ENCODE measurements at places on chromosomes 5 and 9.
A peak's percentile ranks its signal among the peaks of the same experiment; 100 is the strongest.

DNA sequence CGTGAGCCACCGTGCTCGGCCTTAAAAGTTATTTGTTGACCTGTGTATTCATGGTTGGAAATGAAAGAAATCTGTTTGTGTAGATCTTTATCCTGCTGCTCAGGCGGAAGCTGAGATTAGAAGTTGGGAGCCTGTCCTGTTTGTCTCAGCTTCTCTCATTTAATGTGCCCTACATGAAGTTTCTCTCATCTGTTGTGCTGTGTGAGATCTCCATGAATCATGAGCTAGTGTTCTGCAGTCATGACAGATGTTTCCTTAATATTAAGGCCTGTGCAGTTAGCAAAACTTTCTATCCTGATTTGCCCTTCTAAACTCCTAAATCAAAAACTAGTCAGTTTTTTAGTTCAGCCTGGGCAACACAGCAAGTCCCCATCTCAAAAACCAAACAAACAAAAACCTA lies 59.5 kb downstream of the FAM78A start:
- DNase-seq = no peak
- no peak overlapping the region for H3K4me3 ChIP-seq
- H3K4me1 ChIP-seq = no peaks in the 10 kb centered on the region
- H3K36me3 ChIP-seq = peaks cover 75% of the 10 kb centered on the region
- no peak overlapping the region for H3K27ac ChIP-seq

DNA sequence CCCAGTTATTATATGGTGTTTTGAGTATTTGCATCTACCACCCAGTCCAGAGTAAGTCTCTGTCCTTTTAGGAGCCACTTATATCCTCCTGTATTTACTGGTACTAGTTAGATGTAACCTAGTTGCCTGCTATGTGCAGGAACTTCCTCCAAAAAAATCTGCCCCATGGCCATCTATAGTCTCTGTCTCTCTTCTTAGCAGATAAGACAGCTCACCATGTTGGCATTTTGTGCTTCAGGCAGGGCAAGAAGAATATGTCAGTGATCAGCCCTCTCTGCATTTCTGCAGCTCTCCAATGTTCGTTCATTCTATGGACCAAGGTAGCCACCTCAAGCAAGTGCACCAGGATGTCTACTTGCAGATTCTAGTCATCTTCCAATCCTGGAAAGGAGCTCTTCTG lies 446.5 kb downstream of the TLE1 start:
- H3K4me1 ChIP-seq = no peaks in the 10 kb centered on the region
- H3K36me3 ChIP-seq = no peaks in the 10 kb centered on the region
- H3K27me3 ChIP-seq = no peaks in the 10 kb centered on the region
- no peak overlapping the region for H3K27ac ChIP-seq

- H3K4me1 ChIP-seq = peaks cover 72% of the 10 kb centered on the region
Observed at GRCh38 chr9:114357360-114357759, 27.7 kb downstream of the ORM2 start.

DNA sequence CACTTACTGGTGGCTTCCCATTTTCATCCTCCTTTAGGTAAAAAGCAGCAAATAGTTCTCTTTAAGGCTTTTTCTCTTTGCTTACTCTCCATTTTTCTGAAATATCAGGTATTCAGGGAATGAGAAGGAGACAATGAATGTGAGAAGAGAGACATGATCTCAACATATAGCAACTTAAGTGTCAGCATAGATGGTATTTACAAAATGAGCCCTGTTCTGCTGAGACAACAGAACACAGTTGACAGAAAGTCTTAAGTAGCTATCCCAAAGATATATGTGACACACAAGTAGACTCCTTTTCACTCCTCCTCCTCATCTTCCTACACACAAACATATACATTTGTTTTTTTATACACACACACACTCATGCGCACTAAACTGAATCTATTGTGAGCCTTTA lies 649.3 kb upstream of the WWC1 start:
- H3K27ac ChIP-seq = no peak overlapping the region
- H3K4me3 ChIP-seq = no peak overlapping the region
- no peaks in the 10 kb centered on the region for H3K4me1 ChIP-seq

- peak overlapping the region; percentile 42 for H3K4me3 ChIP-seq
- no peaks in the 10 kb centered on the region for H3K27me3 ChIP-seq
- H3K4me1 ChIP-seq = peaks cover 22% of the 10 kb centered on the region
- H3K36me3 ChIP-seq = peaks cover 86% of the 10 kb centered on the region
- peak; percentile 51 for DNase-seq
Observed at GRCh38 chr5:179836225-179837019, 15.7 kb downstream of the SQSTM1 start.

- no peaks in the 10 kb centered on the region for H3K36me3 ChIP-seq
- no peaks in the 10 kb centered on the region for H3K4me1 ChIP-seq
- no peak for DNase-seq
Observed at GRCh38 chr5:40356248-40356647, 323.5 kb upstream of the PTGER4 start.

GRCh38 chr5:39500551-39501175 lies 75.9 kb upstream of the DAB2 start:
- no peaks in the 10 kb centered on the region for H3K4me1 ChIP-seq
- H3K27ac ChIP-seq = no peak overlapping the region
- no peak overlapping the region for H3K4me3 ChIP-seq
- DNase-seq = no peak

DNA sequence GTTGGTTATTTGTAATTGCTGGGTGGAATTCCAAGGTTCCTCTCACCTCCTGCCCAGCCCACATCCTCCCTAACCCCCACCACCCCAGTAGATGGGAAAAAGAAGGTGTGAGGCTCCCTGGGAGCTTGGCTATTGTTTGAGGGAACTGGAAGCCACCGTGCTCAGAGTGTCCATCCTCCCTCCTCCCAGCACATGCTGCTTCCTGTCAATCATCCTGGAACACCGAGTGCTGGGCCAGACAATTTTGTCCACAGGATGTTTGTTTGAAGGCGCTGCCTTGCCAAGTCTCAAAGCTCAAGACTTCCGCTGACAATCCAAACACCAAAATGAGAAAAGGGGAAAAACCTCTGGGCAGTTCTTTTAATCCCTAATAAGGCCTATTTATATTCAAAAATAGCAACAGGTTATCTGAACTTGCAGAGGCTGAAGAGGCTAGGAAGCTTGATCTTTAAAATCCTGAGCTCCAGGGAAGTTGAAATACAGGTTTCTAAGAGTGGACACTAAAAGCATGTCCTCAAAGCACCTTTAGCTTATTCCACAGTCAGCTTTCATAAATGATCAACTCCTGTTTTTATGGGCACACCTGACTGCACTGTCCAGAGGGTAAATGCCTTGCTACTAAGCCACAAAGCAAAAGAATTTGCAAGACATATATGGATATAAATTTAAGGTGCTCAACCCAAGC lies 286.7 kb downstream of the NFIB start:
- H3K4me3 ChIP-seq = no peak overlapping the region
- H3K27ac ChIP-seq = no peak overlapping the region
- H3K27me3 ChIP-seq = no peaks in the 10 kb centered on the region
- H3K4me1 ChIP-seq = no peaks in the 10 kb centered on the region
- H3K36me3 ChIP-seq = peaks cover 3% of the 10 kb centered on the region

DNA sequence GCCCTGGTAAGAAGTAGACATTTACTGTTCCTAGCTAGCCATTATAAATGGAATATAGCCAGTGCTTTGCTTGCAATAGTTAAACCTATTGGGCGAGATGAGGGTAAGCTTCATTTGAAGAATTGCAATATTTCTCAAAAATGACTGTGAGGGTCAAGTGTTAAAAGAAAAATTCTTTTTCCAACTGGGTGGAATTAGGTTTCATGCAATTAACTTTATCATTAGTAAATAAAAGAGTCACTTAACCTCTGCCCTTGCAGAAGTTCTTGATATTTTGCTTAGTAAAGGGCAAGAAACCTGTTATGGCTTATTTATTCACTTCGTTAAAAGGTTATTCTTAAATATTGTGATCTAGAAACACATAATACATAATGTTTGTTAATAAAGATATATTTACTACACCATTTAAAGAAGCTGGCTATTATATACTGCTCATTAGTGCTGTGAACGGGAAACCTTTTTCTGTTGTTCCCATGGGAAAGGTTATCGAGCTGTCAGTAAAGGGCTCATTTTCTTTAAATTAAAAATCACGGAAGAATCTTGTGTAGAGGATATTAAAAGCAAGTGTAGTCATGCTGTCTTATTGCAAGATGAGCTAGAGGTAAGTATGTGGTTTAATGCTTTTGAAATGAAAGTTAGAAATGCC lies 370.5 kb downstream of the CSNK1G3 start:
- no peak overlapping the region for H3K4me3 ChIP-seq
- H3K36me3 ChIP-seq = no peaks in the 10 kb centered on the region
- DNase-seq = no peak
- H3K4me1 ChIP-seq = no peaks in the 10 kb centered on the region
- no peaks in the 10 kb centered on the region for H3K27me3 ChIP-seq
- H3K27ac ChIP-seq = no peak overlapping the region

- no peak overlapping the region for H3K27ac ChIP-seq
- no peaks in the 10 kb centered on the region for H3K36me3 ChIP-seq
- DNase-seq = no peak
- no peaks in the 10 kb centered on the region for H3K4me1 ChIP-seq
Observed at GRCh38 chr5:121296356-121296755, 555.3 kb upstream of the FTMT start.

DNA sequence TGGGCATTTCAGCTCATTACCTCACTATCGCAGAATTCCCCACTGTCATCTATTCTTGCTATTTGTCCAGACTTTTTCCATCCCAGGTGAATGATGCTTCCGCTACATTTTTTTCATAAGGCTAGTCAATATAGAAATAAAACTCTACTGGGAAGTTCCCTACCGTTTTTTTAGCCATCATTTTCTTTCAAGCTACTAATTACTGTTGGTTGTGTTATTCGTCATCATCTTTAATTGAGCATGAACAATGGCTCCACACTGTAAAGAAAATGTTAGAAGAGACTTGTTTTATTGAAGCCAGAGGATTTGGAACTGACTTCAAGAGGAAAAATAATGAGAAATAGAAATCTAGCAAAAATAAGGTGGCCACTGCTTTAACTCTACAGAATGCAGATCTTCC lies 265.0 kb downstream of the ZNF608 start:
- no peak for DNase-seq
- H3K27ac ChIP-seq = no peak overlapping the region
- no peaks in the 10 kb centered on the region for H3K4me1 ChIP-seq
- no peaks in the 10 kb centered on the region for H3K27me3 ChIP-seq
- no peaks in the 10 kb centered on the region for H3K36me3 ChIP-seq

- H3K4me3 ChIP-seq = no peak overlapping the region
- H3K27ac ChIP-seq = no peak overlapping the region
- H3K36me3 ChIP-seq = no peaks in the 10 kb centered on the region
- DNase-seq = no peak
- no peaks in the 10 kb centered on the region for H3K27me3 ChIP-seq
Observed at GRCh38 chr9:12956805-12957204, 182.0 kb downstream of the LURAP1L start.

DNA sequence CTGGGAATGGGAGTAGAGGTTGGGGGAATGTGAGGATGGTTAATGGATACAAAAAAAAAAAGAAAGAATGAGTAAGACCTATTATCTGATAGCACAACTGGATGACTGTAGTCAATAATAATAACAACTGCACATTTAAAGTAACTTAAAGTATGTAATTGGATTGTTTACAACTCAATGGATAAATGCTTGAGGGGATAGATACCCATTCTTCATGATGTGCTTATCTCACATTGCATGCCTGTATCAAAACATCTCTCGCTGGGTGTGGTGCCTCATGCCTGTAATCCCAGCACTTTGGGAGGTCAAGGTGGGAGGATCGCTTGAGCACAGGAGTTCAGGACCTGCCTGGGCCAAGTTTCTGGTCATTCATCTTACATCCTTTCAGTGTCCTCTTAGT lies 34.6 kb downstream of the MCCC2 start:
- no peak overlapping the region for H3K4me3 ChIP-seq
- peaks cover 51% of the 10 kb centered on the region for H3K36me3 ChIP-seq
- DNase-seq = no peak
- H3K27me3 ChIP-seq = no peaks in the 10 kb centered on the region

GRCh38 chr9:137160716-137161557 lies 8.9 kb downstream of the LRRC26 start:
- H3K27ac ChIP-seq = no peak overlapping the region
- peaks cover 27% of the 10 kb centered on the region for H3K27me3 ChIP-seq
- H3K36me3 ChIP-seq = peaks cover 6% of the 10 kb centered on the region
- no peak overlapping the region for H3K4me3 ChIP-seq
- no peak for DNase-seq

DNA sequence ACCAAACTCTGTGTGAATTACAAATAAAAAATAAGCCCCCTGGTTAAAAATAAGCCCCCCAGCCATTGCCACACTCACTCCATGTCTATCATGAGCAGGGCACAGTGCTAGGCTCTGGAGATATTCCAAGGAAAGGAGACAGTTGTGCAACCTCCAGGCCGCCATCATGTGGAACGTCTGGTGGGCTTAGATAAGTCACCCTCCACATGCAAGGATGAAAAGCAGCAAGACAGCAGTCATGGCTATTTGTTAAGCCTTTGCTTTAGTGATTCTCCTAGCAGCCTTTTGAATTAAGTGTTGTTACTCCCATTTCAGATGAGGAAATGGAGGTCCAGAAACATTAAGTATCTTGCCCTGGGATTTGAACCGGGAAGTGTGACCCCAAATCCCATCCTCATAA lies 94.8 kb downstream of the DCP2 start:
- DNase-seq = no peak
- H3K4me1 ChIP-seq = peaks cover 36% of the 10 kb centered on the region
- H3K36me3 ChIP-seq = peaks cover 9% of the 10 kb centered on the region
- no peak overlapping the region for H3K27ac ChIP-seq
- H3K27me3 ChIP-seq = peaks cover 1% of the 10 kb centered on the region
- no peak overlapping the region for H3K4me3 ChIP-seq

- peaks cover 3% of the 10 kb centered on the region for H3K27me3 ChIP-seq
- no peak overlapping the region for H3K27ac ChIP-seq
- no peaks in the 10 kb centered on the region for H3K36me3 ChIP-seq
- H3K4me1 ChIP-seq = no peaks in the 10 kb centered on the region
Observed at GRCh38 chr5:16690243-16690852, 73.6 kb upstream of the RETREG1 start.

GRCh38 chr5:87051502-87052113 lies 216.1 kb upstream of the RASA1 start:
- H3K4me3 ChIP-seq = no peak overlapping the region
- no peak overlapping the region for H3K27ac ChIP-seq
- H3K4me1 ChIP-seq = peaks cover 13% of the 10 kb centered on the region
- H3K36me3 ChIP-seq = no peaks in the 10 kb centered on the region
- no peaks in the 10 kb centered on the region for H3K27me3 ChIP-seq
